MM.1S (cell line): ENCODE measurements at places on chromosomes 7 and 10.

GRCh38 chr10:4848356-4849041 is 22.5 kb downstream of the AKR1E2 start:
- DNase-seq, result no peak

DNA sequence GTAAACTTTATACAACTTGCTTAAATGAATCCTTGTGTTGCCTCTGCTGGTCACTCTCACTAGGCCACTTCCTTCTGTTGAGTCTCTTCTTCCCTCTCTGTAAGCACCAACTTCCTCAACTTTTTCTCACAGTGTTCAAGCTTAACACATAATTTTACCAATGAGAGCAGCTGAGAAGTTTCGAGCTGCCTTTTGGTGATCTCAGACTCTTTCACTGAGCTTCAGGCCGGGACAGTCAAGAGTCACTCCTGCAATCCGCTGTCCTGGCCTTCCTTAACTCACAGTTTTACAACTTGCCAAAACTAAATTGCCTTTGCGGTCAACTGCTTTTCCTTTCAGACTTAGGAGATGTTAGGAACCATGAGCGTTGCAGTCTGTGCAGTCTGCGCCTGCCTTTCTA is 47.4 kb downstream of the PRPF18 start:
- no peak for DNase-seq

- no peak for DNase-seq
Measured at GRCh38 chr10:24589265-24589664, 134.4 kb downstream of the ARHGAP21 start.

GRCh38 chr7:124918662-124919061 is 11.0 kb downstream of the POT1 start:
- peak; percentile 47 for DNase-seq

- DNase-seq, result no peak
Measured at GRCh38 chr10:66234872-66235271, 691.0 kb upstream of the LRRTM3 start.

DNA sequence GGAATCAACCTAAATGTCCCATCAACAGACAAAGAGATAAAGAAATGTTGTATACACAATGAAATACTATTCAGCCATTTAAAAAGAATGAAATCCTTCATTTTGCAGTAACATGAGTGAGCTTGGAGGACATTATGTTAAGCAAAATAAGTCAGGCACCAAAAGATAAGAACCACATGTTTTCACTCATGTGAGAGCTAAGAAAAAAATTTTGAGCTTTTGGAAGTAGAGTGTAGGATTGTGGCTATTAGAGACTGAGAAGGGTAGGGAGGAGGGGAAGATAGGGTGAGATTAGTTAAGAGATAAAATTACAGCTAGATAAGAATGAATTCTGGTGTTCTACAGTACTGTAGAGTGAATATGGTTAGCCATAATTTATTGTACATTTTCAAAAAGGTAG is 8.3 kb upstream of the YAE1 start:
- no peak for DNase-seq

GRCh38 chr7:16811551-16811950 is 6.8 kb upstream of the AGR2 start:
- no peak for DNase-seq

DNA sequence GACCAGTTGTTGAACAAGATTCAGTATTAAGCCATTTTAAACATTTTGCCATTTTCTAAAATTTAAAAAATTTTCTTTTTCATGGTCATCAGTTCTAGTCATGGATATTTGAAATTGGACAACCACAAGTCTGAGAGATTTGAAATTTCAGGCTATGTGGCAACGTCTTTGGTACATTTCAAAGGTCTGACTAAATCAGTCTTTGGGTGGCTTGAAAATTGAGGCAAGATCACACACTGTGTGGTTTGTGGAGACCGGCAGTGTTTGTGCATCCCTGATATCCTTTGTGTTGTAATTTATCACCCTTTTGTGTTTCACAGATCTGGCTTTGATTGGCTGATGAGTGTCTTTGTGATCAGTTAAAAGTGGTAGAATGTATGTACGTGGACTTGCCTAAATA is 35.7 kb downstream of the CCAR1 start:
- no peak for DNase-seq

DNA sequence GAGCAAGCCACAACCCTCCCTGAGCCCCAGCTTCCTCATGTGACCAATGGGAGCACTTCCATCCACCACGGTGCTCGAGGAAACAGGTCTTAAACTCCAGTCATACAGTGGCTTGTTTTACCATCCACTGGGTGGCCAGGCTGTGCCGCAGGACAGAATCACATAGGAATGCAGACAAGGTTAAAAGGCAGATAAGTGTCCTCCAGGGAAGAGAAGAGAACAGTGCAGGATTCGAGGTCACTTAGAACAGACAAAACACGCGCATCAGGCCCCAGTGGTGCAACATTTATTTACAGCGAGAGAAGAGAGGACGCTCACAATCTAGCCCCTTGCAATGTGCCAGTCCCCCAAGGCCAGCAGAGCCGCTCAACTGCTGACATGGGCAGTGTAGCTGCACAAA is 92.8 kb downstream of the TMEM130 start:
- no peak for DNase-seq

GRCh38 chr7:29783671-29784070 is 22.6 kb upstream of the WIPF3 start:
- no peak for DNase-seq

DNA sequence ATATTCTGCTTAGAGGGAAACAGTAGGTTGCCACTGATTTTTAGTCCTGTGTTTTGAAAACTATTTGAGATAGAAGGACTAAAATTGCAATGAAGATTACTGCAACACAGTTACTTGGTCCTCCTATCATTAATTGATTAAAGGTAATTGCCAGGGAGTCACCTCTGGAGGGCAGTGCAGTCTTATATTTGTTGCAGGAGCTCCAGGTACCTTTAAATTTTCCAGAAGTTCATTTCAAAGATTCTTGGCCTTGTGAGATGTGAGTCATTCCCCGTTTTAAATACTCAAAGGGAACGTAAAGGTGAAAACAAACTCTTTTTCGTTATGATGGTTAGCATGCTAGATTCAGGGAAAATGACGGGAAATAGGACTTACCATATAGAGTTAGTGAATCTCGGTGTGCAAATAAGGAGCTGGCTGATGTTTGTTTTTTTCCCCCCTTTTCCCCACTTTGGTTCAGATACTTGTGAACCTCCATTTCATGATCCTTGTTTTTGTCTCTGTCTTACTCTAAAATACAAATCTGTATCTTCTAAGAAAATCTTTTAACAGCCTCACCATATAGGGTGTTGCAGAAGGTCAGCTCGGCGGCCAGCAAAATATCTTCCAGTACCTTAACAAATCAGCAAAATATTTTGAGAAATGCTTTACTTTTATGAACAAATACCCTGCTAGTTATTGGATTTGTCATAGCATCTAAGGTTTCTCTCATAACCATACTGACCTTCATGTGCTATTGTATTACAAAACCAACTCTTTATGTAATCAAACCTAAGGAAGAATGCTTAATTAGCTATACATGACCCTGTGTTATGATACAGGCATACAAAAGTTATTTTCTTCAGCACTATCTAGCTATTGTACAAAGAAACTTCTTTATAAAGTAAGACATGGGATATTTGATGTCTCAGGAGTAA is 143.0 kb upstream of the HDAC9 start:
- DNase-seq, result peak; percentile 65

DNA sequence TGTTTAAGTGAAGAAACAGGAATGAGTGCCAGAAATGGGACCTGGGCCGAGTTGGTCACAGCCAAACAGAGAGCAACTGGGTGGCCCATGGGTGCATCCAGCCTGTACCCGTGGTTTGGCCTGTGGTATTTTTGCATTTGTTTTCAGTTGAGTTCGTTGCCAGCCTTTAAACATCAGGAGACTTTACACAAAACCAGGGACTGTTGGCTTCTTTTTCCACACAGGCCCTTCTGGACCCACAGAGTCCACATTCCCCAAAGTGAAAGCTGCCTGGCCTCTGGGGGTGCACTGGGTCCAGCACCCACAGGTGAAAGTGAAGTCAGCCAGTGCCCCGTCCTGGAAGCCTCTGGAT is 54.1 kb upstream of the TNS3 start:
- DNase-seq, result no peak

GRCh38 chr10:122276611-122277208 is 5.6 kb downstream of the BTBD16 start:
- DNase-seq, result no peak
